ENCODE measurements at places on chromosomes 13 and 19.

GRCh38 chr13:109344552-109345157 is 441.7 kb downstream of the IRS2 start:
- no peak for DNase-seq

GRCh38 chr13:110017379-110017778 is 231.0 kb upstream of the IRS2 start:
- DNase-seq = no peak

DNA sequence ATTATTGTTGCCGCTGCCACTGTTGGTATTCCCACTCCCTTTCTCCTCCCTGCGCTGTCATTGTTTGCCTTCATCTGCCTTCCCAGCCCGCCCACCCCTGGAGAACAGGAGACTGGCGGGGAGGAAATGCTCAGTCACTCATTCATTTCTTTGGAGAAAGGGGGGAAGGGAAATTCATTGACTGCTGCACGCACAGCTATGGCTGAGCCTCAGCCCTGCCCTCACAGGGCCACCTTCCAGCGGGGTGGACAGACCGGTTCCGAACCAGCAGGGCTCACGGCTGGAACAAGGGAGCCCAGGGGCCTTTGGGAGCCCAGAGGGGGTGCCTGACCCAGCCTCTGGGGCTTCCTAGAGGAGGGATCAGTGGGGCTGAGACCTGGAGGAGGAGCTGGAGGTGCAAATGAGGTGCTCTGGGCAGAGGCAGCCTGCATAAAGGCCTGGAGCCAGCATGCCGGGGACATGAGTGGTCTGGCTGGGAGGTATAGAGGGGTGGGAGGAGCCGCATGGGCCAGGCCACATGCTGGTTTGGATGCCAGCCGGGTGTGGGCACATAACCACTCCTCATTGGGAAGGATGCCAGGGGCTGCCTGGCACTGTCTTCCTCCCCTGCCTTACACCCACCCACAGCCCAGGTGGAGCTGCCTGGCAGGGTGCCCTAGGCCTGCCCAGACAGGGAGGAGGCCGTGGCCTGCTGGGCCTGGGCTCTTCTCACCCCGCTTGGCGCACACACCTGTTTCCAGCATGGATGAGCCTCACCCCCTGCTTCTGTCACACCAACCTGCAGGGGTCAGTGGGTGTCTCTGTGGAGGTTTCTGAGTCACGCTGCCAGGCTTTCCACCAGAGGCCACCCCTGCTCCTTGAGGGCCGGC is 26.8 kb downstream of the PPP5C start:
- DNase-seq = no peak

- no peak for DNase-seq
These were observed 77.5 kb downstream of the C13orf42 start for GRCh38 chr13:51033421-51034185.

- no peak for DNase-seq
These were observed 2.3 kb upstream of the LYPD3 start for GRCh38 chr19:43467730-43468129.

- DNase-seq = peak; percentile 31
These were observed 90.5 kb upstream of the SLC15A1 start for GRCh38 chr13:98842858-98843481.

GRCh38 chr13:102275969-102276368 is 125.9 kb downstream of the FGF14 start:
- no peak for DNase-seq

DNA sequence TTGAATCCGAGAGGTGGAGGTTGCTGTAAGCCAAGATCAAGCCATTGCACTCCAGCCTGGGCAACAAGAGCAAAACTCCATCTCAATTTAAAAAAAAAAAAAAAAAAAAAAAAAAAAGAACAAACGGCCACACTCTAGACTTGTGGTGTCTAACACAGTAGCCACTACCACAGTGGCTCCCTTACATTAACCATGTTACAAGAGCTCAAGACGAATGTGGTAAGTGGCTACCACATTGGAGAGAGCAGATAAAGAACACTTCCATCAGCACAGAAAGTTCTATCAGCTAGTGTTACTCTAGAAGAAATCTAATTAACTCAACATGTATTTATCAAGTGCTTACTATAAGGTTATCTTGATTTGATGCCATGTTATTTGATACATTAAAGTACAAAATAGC is 11.5 kb downstream of the XPO4 start:
- DNase-seq = no peak

DNA sequence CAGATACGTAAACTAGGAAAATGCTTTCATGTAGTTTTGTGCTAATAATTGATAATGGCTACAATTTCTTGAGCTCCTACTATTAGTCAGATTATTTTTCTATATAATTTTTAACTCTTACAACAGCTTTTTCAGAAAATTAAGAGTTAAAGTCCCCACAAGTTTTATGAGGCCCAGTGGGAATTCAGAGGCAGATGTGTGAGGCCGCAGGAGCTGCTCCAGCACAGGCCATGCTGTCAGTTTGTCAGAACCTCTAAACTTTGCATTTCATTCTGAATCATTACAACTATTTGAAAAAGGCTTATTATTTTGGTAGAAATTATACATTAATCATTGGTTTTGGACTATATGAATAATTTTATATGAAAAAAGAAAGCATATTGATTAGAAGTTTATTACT is 370.8 kb downstream of the MYO16 start:
- DNase-seq = no peak

- no peak for DNase-seq
These were observed 89.6 kb upstream of the SPRY2 start for GRCh38 chr13:80430561-80430960.

DNA sequence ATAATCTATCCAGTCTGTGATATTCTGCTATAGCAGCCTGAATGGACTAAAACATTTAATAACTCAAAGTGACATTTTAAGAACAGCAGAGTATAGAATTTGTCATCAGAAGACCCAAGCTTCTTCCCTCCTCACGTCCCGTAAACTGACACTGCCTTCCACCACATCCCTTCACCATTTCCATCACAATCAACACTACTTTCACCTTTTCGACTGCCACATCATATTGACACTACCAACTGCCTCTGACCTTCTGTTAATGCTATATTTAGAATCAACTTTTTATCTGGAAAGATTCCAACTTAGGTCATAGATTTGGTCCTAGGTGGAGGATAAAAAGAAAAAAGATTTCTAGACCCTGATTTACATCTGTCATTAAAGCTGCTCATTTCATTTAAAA is 39.6 kb downstream of the STOML3 start:
- no peak for DNase-seq

DNA sequence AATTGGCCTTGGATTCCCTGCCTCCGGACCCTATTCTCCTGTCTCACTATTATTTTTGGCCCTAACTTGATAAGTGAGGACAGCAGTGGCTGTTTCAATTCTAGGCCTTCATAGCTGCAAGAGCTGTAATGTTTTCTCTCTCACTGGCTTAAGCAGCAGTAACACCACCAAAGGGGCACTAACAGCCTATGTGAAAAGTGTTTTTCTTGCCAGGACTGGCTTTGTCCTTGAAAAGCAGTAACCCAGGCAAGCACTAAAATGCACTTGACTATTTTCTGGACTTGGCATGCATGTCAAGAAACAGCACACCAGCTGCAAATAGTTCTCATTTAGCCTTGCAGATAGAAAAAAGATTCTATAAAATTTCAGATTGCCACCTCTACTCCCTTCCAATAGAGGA is 9.3 kb upstream of the FBXL3 start:
- DNase-seq = no peak

DNA sequence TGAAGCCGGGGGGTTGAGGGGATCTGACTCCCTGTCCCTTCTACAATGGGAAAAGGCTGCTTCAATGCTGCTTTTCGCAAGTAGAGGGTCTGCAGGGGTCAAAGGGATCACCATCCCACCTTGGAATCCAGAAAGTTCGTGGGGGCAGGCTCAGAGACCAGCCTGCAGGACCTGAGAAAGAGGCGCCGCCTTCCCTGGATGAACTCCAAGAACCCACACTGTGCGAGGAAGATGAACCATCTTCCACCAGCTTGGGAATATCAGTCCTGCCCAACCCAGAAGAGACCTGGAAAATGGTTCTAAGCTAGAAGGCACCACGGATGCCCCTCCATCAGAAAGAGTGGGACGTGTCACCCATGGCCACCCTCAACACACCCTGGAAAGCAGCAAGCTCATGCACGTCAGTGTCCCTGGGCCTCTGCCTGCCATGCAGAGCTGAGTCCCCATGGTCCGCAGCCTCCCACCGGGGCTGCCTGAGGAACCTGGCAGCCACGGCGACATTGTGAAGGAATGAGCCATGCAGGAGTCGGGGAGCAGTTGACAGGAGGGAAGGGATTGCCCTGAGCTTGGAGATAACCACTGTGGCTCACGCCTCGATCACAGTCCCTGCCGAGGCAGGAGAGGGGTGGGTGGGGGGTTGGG is 14.6 kb downstream of the RAB3D start:
- DNase-seq = no peak

GRCh38 chr13:48194379-48194754 is 38.6 kb upstream of the ITM2B start:
- peak; percentile 62 for DNase-seq

DNA sequence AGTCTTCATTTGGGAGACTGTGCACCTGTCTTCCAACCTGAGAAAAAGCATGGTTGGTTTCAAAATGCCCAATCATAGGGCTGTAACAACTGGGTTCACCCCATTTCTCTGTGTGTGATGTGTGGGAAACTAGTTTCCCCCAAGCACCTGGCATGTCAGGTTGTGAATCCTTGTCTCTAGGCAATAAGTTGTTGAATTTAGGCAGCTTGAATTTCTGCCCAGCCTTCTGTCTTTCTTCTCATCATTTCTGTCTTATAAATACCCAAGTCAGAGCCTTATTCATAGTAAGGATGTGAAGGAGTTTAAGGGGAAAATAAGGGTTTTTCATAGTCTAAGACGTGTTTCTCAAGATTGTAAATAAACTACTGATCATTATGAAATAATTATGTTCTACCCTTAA is 170.7 kb upstream of the RNF113B start:
- no peak for DNase-seq

- no peak for DNase-seq
These were observed 60.8 kb upstream of the IPO5 start for GRCh38 chr13:97892717-97893116.

GRCh38 chr13:79307866-79308298 is 98.2 kb downstream of the RBM26 start:
- no peak for DNase-seq

DNA sequence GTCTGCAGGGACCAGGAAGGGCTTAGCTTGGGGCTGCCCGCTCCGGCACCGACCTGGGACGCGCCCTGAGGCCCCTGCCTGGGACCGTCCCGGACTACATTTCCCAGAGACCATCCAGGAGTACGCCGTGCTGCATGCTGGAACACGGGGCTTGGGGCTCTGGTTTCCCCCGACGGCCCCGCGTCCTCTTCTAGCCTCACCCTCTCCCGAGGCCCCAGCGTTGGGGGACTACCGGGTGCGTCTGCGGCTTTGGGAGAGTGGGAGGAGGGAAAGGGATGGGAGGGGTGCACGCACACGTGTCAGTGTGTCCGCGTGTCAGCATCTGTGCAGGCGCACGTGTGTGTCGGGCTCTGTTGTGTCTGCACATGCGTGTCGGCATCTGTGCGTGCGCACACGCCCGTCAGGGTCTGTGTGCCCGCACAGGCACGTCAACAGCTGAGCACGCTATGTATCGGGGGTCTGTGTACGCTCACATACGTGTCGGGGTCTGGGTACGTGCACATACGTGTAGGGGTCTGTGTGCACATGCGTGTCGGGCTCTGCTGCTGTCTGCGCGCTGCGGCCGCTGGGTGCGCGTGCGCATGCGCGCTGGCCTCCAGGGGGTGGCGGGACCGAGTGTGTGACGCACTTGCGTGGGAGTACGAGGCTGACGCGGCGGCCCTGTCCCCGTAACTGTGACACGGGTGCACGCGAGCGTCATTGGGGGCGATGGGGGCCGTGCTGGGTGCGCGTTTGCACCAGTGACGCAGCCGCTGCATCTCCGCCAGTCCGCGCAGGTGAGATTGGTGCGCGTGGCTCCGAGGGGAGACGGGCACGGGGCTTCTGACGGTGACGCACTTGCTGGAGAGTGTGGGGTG is at the start of gene ZNF331:
Gene ZNF331 (plus strand): TSS at position 625 of the 857 bp plus-strand sequence. CDS start 31,232 bp downstream, outside the sequence.
- DNase-seq = peak; percentile 96

DNA sequence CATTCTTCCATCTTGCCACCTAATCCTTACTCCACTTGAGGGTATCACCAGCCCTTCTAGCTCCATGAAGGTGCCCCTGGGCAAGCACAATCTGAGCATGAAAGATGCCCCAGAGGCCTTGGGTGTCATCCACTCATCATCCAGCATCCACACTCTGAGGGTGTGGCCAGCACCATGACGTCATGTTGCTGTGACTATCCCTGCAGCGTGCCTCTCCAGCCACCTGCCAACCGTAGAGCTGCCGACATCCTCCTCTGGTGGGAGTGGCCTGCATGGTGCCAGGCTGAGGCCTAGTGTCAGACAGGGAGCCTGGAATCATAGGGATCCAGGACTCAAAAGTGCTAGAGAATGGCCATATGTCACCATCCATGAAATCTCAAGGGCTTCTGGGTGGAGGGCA is 3.1 kb upstream of the KLK3 start:
- DNase-seq = no peak

GRCh38 chr19:9971166-9971897 is 35.0 kb upstream of the OLFM2 start:
- no peak for DNase-seq

DNA sequence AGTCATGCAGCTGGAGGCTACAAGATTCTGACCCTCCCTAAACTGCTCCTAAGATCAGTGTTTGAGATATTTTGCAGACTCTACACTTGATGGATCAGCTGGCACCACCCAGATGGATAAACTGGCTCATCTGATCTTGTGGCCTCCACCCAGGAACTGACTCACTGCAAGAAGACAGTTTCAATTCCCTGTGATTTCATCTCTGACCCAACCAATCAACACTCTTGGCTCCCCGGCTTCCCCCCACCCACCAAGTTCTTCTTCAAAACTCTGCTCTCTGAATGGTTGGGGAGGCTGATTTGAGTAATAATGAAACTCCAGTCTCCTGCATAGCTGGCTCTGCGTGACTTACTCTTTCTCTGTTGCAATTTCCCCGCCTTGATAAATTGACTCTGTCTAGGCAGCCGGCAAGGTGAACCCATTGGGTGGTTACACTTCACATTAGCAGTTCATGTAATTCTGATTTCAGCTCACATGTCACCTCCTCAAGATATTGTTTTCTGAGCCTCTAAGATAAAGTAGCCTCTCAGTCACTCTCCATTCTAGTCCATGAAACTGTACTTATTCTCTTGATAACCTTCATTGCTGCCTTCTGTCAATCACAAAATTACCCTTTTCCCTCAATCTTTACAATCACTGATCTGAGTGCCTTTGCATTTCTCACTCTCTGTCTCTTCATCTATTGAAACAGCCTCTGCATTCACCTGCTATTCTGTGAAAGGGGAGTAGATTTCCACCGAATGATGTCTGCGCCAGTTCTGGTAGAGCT is 9.9 kb upstream of the FPR3 start:
- no peak for DNase-seq

DNA sequence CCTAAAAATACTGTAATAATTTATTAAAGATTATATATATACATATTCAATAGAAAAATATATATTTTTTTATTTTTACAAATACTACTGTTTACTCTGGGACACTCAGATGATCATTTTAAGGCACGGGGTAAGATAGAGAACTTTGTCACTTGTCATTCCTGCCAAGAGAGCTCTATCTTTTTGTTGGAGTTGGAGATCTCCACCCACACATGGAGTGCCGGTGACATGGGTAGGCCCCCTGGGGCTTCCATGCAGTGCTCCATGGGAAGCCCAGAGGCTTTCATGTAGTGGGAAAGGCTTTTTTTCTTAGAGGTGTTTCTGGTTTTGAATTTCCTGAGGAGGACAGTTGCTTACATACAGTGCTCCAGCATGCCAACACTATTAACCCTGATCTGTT is 81.4 kb downstream of the LMO7 start:
- no peak for DNase-seq
